ENCODE measurements at places on chromosomes 12 and 14.

DNA sequence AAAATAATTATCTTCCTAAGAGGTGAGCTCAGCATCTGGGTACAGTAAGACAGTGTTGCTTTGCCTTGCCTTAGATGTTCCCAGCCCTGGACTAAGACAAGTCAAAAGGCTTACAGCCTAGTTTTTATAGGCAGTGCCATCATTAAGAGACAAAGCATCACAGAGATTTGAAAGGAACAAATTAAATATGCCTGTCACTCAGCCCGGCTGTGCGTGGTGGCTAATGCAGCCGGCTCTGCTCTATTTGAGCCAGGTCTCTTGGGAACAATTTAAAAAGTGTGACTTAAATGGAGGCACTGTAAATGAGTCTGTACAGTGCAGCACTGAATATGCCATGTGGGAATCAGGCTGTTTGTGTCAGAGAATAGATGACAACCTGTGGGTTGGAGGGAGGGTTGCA, 1687.4 kb upstream of the FLRT2 start:
- DNase-seq: no peak

DNA sequence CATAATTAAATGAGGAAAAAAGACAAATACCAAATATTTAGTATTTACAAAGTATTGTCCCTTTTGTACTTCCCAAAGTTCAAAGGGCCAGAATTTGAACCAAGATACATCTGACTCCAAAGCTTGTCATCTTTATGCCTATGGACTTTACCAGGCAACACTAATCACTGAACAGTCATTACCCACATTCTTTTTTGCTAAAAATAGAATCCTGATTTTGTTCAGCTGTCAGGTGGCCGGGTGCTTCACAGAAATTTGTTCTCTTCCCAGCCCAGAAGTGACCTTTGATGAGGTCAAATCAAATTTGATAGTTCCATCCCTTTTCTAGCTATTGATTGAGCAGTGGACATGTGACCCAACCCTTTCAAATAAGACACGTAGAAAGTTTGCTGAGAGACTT, 121.6 kb downstream of the LLPH start:
- DNase-seq: no peak

- DNase-seq: peak; percentile 94
Observed at GRCh38 chr14:68792979-68793733, at the start of gene ZFP36L1. ZFP36L1 (minus strand) TSS chr14:68793067; CDS start chr14:68792938, 129 bp downstream.

GRCh38 chr12:2892246-2892645, 1.6 kb downstream of the TULP3 start:
- no peak for DNase-seq

GRCh38 chr12:85825746-85826145, 10.5 kb downstream of the RASSF9 start:
- DNase-seq: no peak

- DNase-seq: no peak
Observed at GRCh38 chr14:79274641-79275291, 936.5 kb downstream of the DIO2 start.

GRCh38 chr14:52075371-52075770, 6.5 kb upstream of the NID2 start:
- no peak for DNase-seq

GRCh38 chr14:33123281-33123680, 184.6 kb downstream of the NPAS3 start:
- DNase-seq: no peak

- DNase-seq: no peak
Observed at GRCh38 chr14:67622675-67623074, 3.0 kb downstream of the ARG2 start.

DNA sequence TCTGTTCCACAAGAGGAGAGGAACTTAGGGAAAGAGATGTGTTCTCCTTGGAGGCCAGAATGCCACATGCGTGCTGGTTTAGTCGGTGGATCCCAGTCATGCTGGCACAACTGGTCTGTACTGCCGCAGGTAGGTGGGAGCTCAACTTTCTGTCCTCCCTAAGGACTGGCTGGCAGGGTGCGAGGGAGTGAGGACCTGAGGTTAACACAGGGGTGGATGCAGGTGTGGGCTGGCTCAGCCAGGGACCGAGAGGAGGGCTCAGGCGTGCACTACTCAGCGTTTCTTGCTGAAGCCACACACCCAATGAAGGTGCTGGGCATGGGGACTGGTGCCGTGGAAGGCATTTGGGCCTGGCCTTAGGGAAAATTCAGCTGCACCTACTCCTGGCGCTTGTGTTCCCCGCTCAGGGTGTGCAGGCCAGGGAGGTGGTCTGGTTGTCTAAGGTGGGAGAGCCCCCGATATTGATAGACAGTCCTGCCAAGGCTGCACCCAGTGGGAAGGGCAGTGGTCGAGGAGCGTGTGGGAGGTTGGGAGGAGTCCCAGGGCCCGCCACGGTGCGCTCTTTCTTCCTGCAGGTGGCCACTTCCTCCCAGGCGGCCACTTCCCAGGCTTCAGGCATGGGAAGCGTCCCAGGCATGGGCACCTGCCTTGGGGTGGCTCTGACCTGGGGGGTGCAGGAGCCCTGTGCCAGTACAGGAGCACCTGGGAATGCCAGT, 138.4 kb downstream of the ADGRD1 start:
- DNase-seq: peak; percentile 9

DNA sequence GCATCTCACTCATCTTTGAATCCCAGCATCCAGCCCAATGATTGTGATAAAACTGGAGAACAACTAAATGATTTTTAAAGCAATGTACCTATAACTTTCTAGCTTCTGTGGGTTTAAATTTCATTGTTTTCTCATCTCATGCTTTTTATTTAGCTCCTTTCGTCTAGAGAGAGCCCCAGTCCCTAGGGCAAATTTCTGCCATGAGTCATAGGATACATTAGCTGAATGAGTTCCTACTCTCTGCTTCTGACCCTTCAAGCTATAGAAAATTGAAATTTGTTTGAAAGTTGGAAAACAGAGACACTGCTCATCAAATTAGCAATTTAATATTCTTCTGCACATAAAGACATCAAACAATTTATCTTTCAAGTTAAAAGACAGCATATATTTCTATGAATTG, 113.9 kb downstream of the KIF21A start:
- DNase-seq: no peak

DNA sequence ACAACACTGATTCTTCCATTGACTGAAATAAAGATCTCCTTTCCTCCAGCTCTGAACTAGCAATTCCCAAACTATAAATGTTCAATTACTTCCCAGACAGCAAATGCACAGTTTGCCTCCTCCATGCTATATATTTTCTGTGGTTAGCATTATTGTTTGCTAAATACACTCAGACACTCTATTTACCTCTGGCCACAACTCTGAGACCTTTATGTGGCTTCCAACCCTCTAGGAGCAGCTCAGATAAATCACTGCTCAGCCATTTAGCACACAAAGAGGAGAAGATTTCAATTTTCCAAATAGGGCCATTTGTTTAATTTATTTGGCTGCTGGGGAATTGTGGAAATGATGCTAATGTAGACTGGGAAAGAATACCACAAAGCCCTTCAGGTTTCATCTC, 202.0 kb downstream of the SPTSSA start:
- DNase-seq: no peak

DNA sequence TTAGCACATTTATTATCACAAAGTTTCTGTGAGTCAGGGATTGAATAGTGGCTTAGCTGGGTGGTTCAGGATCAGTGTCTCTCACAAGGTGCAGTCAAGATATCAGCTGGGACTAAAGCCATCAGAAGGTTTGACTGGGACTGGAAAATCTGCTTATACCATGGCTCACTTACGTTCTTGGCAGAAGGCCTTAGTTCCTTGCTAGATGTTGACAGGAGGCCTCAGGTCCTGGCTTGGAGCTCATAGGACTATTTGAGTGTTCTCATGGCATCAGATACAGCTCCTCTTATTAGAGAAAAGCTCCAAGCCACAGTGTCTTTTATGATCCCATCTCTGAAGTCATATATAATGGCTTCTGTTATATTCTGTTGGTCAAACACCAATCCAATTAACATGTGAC, 127.3 kb downstream of the SLC6A15 start:
- DNase-seq: no peak

DNA sequence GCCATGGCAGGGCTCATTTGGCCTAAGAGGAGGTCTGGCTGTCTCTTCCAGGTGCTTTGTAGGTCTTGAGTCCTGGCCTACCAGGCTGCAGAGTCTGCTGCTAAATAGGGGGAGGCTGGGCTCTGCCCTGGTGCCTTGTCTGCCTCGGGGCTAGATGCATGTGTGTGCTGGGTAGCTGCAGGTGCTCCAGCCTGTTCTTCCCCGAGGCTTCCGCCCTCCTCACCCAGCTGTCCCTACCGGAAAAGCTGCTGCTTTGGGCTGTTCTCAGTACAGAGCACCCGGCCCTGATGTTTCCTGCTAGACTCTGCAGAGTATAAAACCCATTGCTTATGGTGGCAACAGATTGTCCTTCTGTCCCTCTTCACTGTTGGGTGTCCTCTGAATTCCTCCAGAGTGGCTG, 37.7 kb downstream of the RAB35 start:
- DNase-seq: no peak

DNA sequence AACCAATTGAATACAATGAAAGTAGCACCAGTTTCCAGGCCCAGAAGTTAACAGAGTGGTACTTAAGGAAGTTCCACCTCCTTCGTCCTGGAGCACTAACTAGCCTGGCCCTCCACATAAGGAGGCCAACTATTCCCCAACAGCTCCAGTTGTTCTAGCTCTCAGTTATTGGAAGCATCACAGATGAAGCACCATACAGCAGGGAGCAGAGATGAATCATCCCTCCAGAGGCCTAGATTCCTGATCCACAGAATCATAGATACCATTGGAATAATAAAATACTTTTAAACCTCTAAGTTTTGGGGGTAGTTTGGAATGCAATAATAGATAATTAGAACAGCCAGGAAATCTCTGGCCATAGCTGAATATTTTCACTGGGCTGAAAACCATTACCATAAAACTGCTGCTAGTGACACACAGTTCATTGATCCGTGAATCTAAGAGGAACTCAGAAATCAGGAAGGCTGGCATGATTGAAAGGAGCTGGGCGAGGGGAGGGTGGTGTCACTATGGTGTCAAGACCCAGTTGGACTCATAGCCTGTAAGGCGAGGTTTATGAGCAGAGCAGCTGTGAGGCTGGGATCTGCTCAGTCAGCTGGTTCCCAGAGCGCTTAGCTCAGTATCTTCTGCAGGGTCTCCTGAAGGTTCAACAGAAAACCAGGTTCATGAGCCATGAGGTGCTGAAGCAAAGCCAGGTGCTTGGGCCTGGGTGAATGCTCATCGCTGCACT, 371.4 kb upstream of the TMTC1 start:
- no peak for DNase-seq

DNA sequence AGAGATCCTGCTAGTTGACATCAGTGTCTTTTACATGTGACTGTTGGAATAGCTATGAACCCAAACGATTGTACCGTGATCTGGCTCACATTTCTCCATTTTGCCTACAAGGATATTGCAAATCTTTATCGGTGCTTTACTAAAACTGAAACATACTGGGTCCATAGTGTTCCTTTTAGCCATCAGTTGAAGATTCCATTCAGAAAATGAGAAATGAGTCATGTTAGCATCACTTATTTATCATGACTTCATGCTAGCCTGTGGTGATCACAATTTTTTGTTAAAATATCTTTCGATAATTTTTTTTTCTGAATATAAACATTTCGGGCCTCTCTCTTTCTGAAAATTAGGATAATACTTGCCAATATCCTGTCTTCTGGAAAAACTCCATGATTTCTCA, 210.3 kb downstream of the EGLN3 start:
- DNase-seq: no peak

All from activated CD8-positive, alpha-beta memory T cell treated with anti-CD3 and anti-CD28 coated beads, Interleukin-2, amount 50 U/mL, for 4 hours (primary cell).